ENCODE measurements at places on chromosomes 5 and 9. TPM values are rescaled to one million over a fixed set of nuclear protein-coding genes. Genes with fewer than 3 reads are reported as not detected.

DNA sequence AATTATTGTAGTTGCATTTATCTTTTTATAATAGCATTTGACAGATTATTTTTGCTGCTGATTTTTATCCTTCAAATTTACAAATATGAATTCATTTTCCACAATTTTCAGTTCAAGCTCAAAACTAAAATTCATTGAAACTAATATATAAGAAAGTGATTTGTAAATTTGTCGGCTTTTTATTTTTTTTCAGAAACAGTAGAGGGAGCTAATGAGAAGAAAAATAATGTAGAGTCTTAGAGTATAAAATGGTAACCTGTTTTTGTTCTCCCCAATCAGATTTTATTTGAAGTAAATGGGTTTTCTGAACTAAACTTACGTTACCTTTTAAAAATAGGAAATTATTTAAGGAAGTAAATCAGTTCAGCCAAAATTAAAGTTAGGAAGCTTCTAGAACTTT lies 19.2 kb downstream of the PRRC1 start:
- no peak for DNase-seq

DNA sequence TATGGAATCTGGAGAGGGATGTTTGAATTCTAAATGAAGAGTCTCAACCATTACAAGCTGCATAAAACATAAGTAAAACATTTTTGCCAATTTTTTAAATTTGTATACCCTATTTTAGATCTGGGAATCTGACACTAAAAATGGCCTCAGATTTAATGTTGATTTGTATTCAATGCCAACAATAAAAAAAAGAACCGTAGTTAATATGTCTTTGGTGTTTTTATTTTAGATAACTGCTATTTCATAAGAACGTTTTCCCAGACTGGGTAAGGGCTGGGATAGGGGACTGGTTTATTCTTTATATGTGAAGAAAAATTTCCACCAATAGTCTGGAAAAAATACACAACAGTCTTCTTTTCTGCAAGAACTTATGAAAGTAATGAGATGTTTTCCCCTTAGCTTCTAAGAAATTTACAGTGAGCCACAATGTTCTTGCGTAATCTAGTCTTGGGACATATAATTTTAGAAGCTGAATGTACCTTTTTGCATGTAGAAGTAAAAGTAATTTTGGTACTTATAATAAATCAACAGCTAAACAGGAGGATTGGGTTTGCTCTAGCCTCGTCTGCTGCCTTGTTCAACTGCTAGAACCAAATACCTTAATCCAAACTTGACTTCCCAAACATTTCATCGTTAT lies 244.6 kb upstream of the EFNA5 start:
- DNase-seq = no peak

GRCh38 chr5:131639148-131639547 lies 4.1 kb upstream of the RAPGEF6 start:
- DNase-seq = no peak

DNA sequence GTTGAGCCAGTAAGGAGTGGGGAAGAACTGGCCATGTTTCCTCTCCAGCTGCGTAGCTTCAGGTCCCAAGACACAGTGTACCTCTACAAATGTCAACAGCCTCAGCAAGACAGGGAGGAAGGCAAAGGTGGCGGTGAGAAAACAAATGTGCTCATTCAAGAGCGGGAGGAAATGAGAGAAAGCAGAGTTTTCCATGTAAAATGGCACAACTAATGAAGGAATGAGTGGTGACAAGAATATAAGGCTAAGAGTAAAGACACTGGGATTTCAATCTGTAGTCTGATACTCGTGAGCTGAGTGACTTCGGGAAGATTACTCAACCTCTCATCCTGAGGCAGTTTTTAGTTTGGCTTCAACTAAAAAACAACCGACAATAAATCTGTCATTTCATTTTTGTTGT lies 67.6 kb downstream of the DPYSL3 start:
- DNase-seq = no peak

The GRM6 gene
- total RNA-seq = not detected

The FCN1 gene
- not detected for total RNA-seq

The CCL27 gene
- total RNA-seq = not detected

The TRIM36 gene
- total RNA-seq = 0.10 TPM

The FAM120AOS gene
- 41.5 TPM for total RNA-seq

Data from MG63 (cell line).